ENCODE measurements at places on chromosomes 11 and 22.

DNA sequence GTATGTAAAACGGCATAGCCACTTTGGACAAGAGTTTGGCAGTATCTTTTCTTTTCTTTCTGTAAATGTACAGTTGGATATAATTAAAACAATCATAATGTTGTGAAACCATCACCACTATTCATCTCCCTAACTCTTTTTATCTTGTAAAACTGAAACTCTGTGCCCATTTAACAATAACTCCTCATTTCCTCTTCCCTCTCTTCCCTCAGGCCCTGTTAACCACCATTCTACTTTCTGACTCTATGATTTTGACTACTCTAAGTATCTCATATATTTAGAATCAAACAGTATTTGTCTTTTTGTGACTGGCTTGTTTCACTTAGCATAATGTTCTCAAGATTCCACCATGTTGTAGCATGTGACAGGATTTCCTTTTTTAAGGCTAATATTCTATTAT is 10.2 kb downstream of the SCUBE2 start:
- H3K4me3 ChIP-seq: no peak overlapping the region
- H3K4me1 ChIP-seq: no peaks in the 10 kb centered on the region

- no peaks in the 10 kb centered on the region for H3K27me3 ChIP-seq
- H3K36me3 ChIP-seq: no peaks in the 10 kb centered on the region
- peak; percentile 65 for DNase-seq
- no peak overlapping the region for H3K27ac ChIP-seq
- H3K4me1 ChIP-seq: no peaks in the 10 kb centered on the region
These were observed 286.2 kb upstream of the NARS2 start for GRCh38 chr11:78860720-78861422.

GRCh38 chr22:25083807-25084200 is 115.9 kb upstream of the CRYBB3 start:
- H3K4me3 ChIP-seq: no peak overlapping the region
- no peaks in the 10 kb centered on the region for H3K27me3 ChIP-seq
- peak; percentile 68 for DNase-seq
- H3K4me1 ChIP-seq: peaks cover 23% of the 10 kb centered on the region
- peak overlapping the region; percentile 30 for H3K27ac ChIP-seq

DNA sequence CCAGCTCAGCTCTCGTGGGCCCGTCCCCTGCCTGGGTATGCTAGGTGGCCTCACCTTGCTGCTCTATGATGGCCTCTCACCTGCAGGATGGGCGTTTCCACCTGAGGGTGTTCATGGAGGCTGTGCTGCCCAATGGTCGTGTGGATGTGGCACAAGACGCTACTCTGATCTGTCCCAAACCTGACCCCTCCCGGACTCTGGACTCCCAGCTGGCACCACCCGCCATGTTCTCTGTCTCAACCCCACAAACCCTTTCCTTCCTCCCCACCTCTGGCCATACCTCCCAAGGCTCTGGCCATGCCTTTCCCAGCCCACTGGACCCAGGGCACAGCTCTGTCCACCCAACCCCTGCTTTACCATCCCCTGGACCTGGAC is 2.1 kb downstream of the ZP1 start:
- DNase-seq: no peak
- H3K36me3 ChIP-seq: no peaks in the 10 kb centered on the region
- H3K4me3 ChIP-seq: no peak overlapping the region
- H3K27ac ChIP-seq: no peak overlapping the region
- H3K4me1 ChIP-seq: no peaks in the 10 kb centered on the region

GRCh38 chr22:31136155-31136554 is 4.2 kb downstream of the PLA2G3 start:
- peaks cover 8% of the 10 kb centered on the region for H3K27me3 ChIP-seq
- H3K4me3 ChIP-seq: no peak overlapping the region
- peaks cover 15% of the 10 kb centered on the region for H3K4me1 ChIP-seq
- DNase-seq: no peak
